CD4-positive, alpha-beta T cell treated with Interleukin-1 beta for 1 hour (primary cell): ENCODE measurements at places on chromosomes 7 and 10.

GRCh38 chr10:89368129-89368528 is 9.7 kb upstream of the IFIT1B start:
- no peak for DNase-seq

DNA sequence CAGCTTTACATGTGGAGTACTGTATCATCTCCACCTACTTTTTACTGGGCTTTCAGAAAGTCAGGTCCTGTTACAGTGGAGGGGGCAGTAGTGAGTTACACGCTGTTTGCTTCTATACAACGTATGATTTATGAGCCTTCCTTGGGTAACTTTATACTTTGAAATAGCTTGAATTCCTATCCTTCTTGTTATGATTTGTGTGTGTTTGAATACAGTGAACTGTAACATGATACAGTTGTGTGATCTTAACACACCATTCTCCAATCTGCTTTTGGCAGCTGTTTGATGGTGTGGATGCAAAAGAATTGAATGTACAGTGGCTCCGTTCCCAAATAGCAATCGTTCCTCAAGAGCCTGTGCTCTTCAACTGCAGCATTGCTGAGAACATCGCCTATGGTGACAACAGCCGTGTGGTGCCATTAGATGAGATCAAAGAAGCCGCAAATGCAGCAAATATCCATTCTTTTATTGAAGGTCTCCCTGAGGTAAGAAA is 41.7 kb downstream of the SP8 start:
- no peak for DNase-seq

- no peak for DNase-seq
Observed at GRCh38 chr10:104777086-104777799, 136.2 kb downstream of the SORCS3 start.

DNA sequence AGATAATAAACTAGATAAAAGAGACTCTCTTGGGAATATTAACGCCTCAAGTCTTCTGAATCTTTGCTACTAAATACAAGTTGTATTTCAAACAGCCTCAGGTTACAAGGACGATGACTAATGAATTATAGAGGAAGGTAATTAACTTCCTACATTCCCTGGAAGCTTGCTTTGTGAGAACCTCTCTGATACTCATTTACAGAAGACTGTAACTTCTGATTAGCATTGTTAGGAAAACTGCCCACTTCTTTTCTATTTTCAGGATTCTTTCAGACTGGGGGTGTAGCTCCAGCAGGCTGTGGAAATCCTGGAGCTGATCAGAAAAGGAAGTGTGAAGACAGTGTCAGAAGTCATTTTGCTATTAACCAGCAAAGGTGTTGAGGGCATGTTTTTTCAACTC is 316.7 kb upstream of the NPSR1 start:
- no peak for DNase-seq
